ENCODE measurements at places on chromosomes 16 and 17.

DNA sequence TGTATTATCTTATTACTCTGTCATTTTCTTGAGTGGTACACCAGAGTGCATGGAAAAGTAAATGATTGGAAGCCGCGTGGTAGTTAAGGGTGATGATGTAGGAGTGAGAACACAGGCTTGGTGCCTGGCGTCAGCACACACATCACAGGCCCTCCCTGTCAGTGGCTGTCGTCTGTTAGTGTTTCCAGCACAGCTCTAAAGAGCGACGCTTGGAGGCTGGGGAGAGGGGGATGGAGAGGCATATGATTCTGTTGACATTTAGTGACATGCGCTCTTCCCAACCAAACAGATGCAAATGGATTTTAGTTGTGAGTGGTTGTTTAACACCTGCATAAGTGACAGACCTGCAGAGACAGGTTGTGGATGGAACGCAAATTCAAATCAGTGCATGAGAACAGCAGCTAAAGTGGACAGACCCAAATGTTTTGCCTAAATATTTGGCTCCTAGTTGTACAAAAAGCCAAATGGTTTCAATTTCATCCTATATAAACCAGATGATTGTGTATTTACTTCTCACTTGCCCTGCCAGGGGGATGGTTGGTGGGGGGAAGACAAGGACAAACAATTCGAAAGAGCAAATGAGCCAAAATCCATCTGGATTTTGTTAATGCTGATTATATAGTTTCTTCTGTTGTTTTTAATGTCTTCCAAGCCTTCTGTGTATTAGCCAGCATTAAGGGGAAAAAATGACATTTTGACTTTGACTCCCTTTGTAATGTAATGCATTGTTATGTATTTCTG is 222.3 kb downstream of the WWOX start:
- no peak for DNase-seq

DNA sequence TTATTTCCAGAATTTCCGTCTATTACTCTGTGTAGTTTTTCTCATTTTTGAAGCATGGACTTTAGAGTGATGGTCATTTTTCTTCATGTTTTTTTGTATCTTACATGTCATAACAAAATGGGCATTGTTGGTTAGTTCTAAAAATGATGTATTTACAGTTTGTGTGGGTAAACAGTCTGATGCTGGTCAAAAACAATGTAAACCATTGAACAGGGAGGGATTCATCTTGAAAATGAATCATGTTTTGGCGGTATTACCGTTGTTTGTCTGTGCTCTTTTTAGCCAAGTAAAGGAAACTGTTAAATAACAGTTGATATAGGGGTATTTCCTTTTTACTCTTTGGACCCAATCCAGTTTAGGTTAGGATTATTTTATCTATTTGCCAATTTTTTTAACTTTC is 315.8 kb downstream of the BCAS3 start:
- no peak for DNase-seq

GRCh38 chr16:48082516-48082915 is 73.3 kb downstream of the ABCC12 start:
- DNase-seq: no peak

DNA sequence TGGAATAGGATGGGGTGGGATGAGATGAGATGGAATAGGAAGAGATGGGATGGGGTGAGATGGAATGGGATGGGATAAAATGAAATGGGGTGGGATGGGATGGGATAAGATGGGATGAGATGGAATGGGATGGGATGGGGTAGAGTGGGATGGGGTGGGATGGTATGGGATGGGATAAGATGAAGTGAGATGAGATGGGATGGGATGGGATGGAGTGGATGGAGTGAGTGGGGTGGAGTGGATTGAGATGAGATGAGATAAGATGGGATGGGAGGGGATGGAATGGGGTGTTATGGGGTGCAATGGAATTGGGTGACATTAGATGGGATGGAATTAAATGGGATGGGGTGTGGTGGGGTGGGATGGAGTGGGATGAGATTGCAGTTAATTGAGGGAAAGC is 279.2 kb upstream of the CDH5 start:
- no peak for DNase-seq

GRCh38 chr17:47604598-47604927 is 45.2 kb upstream of the KPNB1 start:
- no peak for DNase-seq

- DNase-seq: no peak
Measured at GRCh38 chr17:44005527-44006271, 1.3 kb downstream of the NAGS start.

- DNase-seq: no peak
Measured at GRCh38 chr16:84476401-84476800, 28.1 kb downstream of the MEAK7 start.
